Kidney epithelial cell (primary cell): ENCODE measurements at places on chromosomes 5 and 9. TPM values are rescaled to one million over a fixed set of nuclear protein-coding genes. Genes with fewer than 3 reads are reported as not detected.

GRCh38 chr9:103245369-103245768 lies 250.2 kb downstream of the CYLC2 start:
- DNase-seq: no peak

TSTD2 gene
- total RNA-seq: 19.5 and 19.6 TPM in 2 replicates

BARX1 gene
- total RNA-seq: not detected in 2 replicates

DNA sequence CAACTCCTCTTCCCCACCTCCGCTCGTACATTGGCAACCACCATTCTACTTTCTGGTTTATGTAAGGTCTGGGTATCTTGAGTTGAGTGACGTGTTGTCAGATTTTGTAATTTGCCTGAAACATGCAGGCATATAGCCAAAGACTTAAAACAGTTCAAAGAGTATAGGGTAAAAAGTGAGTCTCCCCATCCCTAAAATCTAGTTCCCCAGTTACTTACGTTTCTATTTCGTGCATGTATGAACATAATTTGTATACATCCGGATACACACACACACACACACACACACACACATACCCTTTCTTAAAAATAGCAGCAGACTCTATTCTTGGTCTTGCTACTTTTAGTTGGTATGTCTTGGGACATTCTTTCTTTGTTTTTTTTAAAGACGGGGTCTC lies 915 bp downstream of the HSDL2 start:
- DNase-seq: no peak

DNA sequence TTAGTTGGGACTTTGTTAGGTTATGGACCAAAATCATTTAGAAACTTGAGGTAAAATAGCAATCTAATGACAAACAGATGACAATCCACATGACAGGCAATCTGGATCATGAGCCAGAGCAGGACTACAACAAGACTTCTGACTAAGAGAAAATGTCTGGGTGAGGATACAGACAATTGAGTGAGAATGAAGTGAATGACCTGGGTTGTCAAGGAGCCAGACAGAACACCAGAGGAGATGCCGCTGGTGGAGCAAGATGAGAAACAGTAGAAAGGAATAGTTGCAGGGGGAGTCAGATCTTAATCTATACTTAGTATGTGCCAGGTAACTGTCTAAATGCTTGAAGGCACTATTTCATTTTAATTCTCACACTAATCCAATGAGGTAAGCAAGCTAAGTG lies 277.8 kb downstream of the PRELID2 start:
- no peak for DNase-seq

PPP2R2B gene
- 0.62 and 1.2 TPM in 2 replicates for total RNA-seq

TJP2 gene
- total RNA-seq: 341 and 345 TPM in 2 replicates

DNA sequence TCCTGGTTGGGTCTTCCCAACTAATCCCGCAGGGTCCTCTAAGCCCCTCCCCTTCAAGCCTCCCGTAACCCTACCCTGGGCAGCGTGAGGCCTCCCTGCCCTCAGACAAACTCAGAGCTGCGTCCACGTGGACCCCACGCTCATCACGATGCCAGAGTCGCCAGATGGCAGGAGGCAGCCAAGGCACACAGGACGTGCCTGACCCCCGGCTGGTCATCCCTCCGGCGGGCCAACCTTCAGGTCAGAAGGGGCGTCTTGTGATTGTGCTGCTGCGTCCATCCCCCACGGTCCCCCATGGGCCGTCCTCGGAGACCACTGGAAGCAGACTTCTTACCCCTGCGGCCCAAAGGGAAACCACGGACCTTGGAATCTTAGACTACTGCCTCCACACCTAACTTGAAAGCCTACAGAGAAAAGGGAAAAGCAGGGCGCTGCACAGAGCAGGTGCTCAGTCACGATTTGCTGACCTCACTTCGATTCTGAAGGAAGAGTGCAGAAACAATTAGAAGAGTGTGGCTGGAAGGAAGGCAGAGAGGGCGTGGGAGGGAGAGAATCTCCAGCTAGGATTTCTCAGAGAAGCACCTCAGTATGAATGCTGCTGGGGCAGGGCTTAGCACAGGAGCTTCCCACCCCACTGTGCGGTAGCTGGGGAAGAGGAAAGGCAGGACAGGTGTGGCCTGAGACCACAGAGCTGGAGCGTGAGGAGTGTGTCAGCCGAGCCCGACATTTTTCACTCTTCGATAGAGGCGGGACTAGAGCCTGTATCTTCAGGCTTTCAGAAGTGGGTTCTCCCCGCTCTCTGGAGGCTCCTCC lies 174.8 kb downstream of the ERCC6L2 start:
- DNase-seq: no peak

POU4F3 gene
- total RNA-seq: not detected in 2 replicates

PCDHGA3 gene
- total RNA-seq: 2.4 and 2.6 TPM in 2 replicates

CFAP157 gene
- 0.07 TPM in 1 of 2 replicates, not detected in the other for total RNA-seq

DNA sequence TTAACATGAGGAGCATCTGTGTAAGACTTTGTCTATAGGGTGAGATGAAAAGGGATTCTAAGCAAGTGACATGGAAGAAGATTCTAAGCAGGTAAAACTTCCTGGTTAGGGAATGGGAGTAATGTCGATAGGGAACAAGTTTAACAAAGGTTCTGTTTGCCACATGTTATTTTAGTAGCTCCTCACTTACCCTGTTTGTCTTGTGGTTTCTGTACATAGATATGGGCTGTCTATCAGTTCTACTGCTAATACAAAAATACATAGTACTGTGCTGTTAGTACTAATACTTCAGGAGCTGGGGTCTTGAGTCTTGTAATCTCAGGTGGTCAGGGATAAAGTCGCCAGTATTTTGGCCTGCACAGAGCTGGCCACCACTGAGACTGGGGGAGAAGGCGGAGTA lies 32.9 kb downstream of the RAB24 start:
- DNase-seq: no peak

DNA sequence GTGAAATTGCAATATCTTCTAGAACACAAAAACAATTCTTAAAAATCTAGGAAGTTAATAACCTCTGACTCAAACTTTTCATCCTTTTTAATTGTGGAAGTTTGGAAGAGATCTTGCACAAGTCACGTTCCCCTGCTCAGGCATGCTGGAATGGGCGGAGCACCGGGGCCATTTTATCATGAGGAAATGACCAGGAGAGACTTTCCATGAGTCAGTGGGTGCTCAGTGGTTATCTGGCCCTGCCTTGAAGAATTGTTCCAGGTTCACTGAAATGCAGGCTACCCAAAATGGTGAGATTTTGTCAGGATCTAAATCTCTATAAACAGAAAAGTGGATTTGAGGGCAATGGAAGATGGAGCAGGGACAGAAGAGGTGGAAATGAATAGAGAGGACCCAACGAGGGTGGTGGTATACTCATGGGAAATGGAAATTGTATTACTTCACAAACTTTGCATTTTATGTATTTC lies 61.2 kb downstream of the FYB1 start:
- no peak for DNase-seq

GZMA gene
- not detected in 2 replicates for total RNA-seq

SLC4A9 gene
- 0.07 TPM in 1 of 2 replicates, not detected in the other for total RNA-seq

FGFR4 gene
- total RNA-seq: 16.4 and 34.5 TPM in 2 replicates

DNA sequence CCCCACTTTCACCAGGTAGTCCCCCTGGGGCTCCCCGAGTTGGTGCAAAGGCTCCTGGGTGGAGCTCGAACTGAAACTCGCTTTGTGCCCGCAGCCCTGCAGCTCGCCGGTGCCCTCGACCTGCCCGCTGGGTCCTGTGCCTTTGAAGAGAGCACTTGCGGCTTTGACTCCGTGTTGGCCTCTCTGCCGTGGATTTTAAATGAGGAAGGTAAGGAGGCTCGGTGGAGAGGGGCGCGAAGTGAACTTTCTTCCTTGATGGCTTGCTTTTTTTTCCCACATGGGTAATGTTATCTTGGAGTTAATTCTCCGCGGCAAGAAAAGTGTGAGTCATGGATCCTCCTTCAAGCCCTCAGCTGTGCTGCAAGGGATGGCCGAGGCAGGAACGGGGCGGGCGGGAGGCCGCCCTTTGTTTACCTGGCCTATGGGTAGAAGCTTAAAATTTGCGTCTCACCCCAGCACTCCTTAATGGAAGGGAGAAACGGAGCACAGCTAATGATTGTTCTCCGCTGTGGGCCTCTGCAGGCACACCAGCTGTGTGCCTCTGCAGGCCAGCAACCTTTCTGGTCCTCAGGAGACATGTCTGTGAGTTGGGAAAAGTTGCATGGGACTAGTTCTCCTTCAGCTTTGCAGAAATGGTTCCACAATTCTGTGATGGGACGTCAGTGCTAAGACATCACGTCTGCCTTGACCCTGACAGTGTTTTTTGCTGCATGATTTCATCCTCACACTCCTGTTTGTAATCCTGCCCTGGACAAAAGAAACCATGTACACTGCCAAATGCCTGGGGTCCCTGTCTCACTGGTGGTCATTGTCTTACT lies 1.1 kb downstream of the MAMDC2 start:
- no peak for DNase-seq

CAMSAP1 gene
- total RNA-seq: 70.4 and 73.3 TPM in 2 replicates

DNA sequence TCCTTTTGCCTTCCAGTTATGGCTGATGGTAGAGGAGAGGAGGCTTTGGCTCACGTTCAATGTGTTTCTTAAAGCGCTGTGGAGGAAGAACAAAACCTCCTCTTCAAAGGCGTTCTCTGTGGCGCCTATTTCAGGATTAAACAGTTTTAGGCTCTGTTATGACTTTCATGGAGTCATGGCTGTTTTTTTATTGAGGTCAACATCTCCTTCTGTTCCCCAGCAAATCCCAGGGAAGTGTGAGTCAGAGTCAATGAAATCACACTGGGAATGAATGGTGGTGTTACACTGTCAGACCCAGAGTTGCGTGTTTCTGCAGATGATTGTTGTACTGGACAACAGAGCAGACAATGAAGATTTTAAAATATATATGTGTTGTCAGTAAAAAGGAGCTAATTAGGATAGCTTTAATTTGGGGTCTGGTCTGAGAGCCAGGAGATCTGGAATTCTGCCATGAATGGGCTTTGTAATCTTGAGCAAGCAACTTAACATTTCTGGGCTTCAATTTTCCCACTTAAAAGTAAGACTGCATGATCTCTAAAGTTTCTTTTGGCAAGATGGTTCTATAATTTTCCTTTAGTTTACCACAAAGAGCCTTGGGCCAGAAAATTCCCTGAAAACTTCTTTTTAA lies 240.7 kb downstream of the CSNK1G3 start:
- DNase-seq: peak; percentile 28

- no peak for DNase-seq
Measured at GRCh38 chr5:54956922-54957321, 28.5 kb downstream of the ESM1 start.

DNA sequence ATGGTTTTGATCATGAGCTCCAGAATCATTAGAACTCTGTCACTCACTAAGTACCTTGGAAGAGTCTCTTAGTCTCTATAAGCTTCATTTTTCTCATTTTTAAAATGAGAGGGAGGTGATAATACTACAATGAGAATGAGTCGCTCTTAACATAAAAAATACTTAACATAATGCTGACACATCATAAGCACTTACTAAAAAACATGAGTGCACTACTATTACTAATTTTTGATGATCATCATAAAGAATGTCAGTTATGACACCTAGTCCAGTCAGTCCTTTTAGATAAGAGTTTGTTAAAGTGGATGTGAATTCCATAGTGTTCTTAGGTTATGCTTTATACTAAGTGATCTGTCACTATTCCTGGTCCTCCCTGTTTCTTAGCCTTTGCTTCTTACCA lies 200.4 kb upstream of the SLC24A2 start:
- no peak for DNase-seq

SNCAIP gene
- 3.0 and 3.1 TPM in 2 replicates for total RNA-seq

MEIKIN gene
- not detected in 2 replicates for total RNA-seq

GRCh38 chr9:114300846-114301797 lies 21.8 kb upstream of the ORM1 start:
- no peak for DNase-seq

- no peak for DNase-seq
Measured at GRCh38 chr5:101796427-101796826, 499.7 kb downstream of the SLCO4C1 start.

ANKRD31 gene
- 0.07 and 0.21 TPM in 2 replicates for total RNA-seq

- no peak for DNase-seq
Measured at GRCh38 chr9:34592895-34593601, 3.5 kb upstream of the CNTFR start.

ANKRD20A1 gene
- 0.08 TPM in 1 of 2 replicates, not detected in the other for total RNA-seq

DNA sequence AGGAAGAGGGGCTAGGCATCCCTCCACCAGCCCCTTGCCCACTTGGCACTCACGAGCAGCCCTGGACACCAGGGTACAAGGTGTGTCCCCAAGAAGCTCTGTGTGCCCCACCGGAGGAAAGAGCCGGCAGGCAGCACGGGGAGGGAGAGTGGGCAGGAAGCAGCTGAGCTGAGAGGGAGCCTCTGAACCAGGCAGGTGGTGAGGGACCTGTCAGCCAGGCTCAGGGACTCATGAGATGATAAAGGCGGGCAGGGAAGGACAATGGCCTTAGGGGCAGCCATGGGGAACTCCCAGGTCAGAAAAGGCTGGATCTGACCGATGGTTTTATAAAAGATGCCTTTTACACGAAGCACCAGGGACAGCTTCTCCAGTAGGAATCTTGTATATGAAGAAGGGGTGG lies 112.0 kb downstream of the VAV2 start:
- no peak for DNase-seq

GRCh38 chr5:2740876-2741555 lies 10.5 kb downstream of the IRX2 start:
- DNase-seq: no peak

SPINK13 gene
- total RNA-seq: not detected in 2 replicates

CDH12 gene
- not detected in 2 replicates for total RNA-seq
